ENCODE measurements at places on chromosomes 16 and 17. TPM values are rescaled to one million over a fixed set of nuclear protein-coding genes. Genes with fewer than 3 reads are reported as not detected.

GRCh38 chr16:86568677-86569623 is 2.3 kb downstream of the FOXC2 start:
- DNase-seq = no peak

DNA sequence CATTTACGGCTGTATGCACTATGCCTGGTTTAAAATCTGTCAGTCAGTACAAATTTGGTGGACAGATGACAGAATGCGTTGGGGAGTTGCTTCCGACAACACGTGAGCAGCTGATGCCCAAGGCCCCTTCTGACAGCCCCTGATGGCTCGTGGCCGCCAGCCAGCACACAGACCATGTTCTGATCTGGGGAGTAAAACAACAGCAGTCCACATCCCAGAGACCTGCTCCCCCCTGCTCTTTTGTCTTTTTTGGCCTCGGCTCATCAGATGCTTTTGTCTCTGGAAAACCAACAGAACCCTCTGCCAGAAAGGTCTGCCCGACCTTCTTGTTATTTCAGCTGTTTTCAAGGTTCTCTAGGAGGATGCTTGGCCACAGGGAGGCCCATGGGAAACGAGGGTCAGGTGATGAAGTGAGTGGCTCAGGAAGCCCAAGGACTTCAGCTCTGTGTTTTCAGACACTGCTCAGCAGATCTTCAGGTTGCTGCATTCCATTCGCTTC is 10.8 kb downstream of the ARSG start:
- DNase-seq = no peak

GRCh38 chr17:59815965-59816364 is 76.8 kb downstream of the TUBD1 start:
- DNase-seq = no peak

GRCh38 chr16:69199382-69199781 is 12.4 kb downstream of the SNTB2 start:
- no peak for DNase-seq

- DNase-seq = no peak
Measured at GRCh38 chr17:60129164-60129563, 20.6 kb upstream of the CA4 start.

GRCh38 chr17:14748036-14748710 is 447.3 kb downstream of the HS3ST3B1 start:
- no peak for DNase-seq

GRCh38 chr17:9232591-9233270 is 211.4 kb downstream of the NTN1 start:
- DNase-seq = peak; percentile 44

Gene ATP1B2
- 1.4 TPM for total RNA-seq

Gene BRCA1
- 10.3 TPM for total RNA-seq

Gene NAE1
- 53.2 TPM for total RNA-seq

- no peak for DNase-seq
Measured at GRCh38 chr17:29949696-29950095, 8.3 kb downstream of the EFCAB5 start.
